Adrenal gland (tissue), 19 donors: ENCODE measurements at places on chromosomes 5 and 9.

GRCh38 chr5:134911285-134912206 is 6.6 kb downstream of the PCBD2 start:
- peak; percentile 48 for DNase-seq

DNA sequence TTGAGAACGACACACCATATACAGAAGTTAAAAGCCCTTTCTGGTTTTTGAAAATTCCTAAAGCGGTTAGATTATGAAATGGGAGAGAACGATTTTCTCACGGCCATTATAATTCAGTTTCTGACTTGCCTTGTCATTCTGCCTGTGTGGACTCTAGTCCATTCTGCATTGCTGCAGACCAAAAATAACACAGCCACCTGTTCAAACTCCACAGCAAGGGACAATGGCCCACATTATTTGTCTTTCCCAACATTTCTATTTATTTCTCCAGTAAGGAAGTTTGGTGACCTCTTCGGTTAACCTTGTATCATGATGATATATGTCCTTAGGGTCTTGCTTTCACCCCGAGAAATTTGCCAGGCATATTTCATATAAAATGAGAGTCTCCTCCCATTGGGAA is 497.7 kb downstream of the BRINP1 start:
- DNase-seq: no peak

- DNase-seq: no peak
Observed at GRCh38 chr5:113278976-113279375, 155.8 kb downstream of the TSSK1B start.

DNA sequence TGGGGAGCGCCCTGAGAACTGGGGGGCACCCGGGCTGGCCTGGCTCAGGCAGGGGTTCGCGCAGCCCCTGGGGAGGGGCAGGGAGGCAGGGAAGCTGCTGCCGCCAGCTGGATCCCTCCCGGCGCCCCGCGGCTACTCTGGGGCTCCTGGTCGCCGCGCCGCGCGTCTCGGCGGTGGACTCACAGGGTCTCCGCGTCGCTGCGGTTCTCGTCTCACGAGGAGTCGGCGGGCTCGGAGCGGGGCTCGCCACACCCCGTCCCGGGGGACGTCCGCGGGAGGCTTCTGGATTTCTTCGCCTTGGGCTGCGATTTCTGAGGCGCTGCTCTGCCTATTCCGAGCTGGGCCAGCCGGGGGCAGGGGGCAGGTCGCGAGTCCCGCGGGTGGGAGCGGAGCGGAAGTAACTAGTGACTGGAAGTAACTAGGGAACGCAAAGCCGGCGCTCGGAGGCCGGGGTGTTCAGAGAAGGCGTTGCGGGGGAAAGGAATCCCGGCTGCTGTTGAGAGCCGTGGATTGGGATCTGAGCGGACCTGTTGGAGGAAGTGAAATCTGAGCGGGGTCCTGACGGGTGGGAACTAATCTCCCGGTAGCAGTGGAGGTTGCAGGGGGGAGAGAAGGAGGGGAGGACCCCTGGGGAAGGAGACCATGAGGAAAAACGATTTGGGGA is 511 bp downstream of the CYSTM1 start:
- peak; percentile 80 for DNase-seq

DNA sequence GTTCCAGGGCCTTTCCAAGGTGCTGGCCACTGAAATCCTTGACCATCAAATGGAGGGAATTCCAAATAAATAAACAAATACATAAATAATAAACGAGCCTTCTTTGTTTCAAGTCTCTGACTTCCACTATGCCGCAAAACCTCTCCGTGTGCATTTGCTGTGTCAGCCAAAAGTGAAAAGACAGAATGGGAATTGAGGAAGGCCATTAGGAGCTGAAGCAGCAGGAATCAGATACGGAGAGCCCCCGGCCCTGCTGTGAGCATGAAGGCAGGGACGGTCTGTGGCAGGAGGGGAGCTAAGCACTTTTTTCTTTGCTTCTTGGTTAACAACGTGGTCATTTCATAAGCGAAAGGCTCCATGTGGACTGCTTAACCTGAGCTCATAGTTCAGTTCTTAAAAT is 26.1 kb downstream of the PLPPR1 start:
- no peak for DNase-seq

- DNase-seq: no peak
Observed at GRCh38 chr9:87275047-87275725, 222.5 kb upstream of the DAPK1 start.

- no peak for DNase-seq
Observed at GRCh38 chr9:95101326-95101725, 216.2 kb downstream of the FANCC start.

GRCh38 chr5:173556142-173557028 is 60.1 kb downstream of the BOD1 start:
- DNase-seq: no peak

- no peak for DNase-seq
Observed at GRCh38 chr5:92749943-92750342, 831.1 kb downstream of the NR2F1-AS1 start.

GRCh38 chr5:50968356-50969149 is 302.1 kb downstream of the PARP8 start:
- DNase-seq: no peak

DNA sequence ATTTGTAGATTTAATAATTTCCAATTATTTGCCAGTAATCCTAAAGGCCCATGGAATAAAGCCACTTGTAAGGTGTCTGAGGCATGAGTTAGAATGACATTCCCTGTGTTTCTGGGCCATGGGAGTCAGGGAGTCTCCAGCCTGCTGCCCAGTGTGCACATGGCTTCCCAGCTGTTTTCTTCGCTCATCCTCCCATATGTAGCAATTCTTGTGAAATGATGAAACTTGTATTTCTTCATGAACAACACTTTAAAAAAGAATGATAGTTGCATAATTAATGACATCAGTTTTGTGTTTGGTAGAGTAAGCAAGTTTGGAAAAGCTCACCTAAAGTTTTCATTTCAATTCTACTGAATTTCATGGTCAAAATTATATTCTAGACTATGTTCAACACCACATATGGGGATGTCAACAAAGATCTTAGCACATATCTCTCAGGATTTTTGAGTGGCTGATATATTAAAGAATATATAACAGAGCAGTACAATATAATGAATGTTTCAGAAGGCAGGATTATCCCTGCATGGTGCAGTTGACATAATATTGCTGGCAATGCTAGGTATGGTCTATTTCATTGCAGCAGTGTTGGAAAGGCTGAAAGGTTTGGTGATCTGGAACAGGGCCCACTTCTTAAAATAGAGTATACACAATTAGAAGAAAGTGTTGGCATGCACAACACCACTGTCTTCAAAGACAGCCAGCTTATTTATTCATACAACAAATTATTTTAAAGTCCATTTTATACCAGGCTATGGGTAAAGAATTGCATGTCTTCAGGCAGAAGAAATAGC is 44.7 kb downstream of the GRIN3A start:
- DNase-seq: no peak

DNA sequence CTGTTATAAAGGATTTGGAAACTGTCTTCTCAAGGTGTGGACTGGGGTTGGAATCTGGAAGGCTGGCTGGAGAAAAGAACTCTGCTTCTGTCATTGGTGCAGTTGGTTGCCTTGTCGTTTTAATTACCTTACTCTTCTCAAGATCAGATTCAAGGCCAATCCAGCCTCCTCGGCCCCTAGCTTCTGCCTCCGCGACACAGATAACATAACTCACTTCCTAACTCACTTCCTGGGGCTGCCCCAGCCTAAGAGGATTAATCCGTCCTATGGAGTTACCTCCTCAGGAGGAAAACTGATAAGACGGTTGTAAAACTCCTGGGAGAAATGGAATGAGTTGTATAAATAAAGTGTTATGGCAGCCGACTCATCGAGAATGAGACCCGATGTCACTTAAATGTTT is 389.1 kb upstream of the WWC1 start:
- no peak for DNase-seq

DNA sequence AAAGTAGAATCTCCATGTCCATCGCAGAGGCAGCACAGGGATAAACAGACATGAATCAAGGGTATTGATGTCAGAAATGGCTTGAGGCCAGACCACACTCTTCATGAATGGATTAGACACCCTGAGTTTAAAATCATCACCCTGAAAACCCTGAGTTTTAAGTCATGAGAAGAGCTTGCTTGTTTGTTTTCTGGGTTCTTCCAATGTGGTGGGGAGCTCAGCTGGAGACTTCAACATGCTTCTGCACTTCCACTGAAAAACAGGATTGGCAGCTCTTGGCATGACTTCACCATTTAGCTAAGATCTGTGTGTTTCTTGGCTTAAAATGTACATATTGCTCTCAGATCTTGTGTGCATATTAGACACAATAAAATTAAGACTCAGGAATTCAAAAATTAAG is 9.8 kb downstream of the GCNT4 start:
- no peak for DNase-seq

- no peak for DNase-seq
Observed at GRCh38 chr9:13263511-13263910, 16.0 kb downstream of the MPDZ start.

DNA sequence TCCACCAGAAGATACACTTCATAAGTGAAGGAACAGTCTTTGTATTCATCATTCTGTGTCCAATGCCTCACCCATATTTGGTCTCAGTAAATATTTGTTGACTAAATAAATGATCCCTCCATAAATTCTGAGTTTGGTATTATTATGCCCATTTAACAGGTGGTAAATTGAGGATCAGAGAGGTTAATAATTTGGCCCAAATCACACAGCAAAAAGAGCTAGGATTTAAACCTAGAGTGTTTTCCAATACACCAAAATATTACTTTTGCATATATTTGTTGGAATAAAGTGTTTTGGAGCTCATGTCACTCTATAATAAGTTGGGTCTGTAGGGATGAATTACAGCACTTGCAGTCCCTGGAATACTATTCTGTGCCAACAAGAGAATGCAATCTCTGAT is 470.3 kb downstream of the ARHGEF28 start:
- DNase-seq: no peak

DNA sequence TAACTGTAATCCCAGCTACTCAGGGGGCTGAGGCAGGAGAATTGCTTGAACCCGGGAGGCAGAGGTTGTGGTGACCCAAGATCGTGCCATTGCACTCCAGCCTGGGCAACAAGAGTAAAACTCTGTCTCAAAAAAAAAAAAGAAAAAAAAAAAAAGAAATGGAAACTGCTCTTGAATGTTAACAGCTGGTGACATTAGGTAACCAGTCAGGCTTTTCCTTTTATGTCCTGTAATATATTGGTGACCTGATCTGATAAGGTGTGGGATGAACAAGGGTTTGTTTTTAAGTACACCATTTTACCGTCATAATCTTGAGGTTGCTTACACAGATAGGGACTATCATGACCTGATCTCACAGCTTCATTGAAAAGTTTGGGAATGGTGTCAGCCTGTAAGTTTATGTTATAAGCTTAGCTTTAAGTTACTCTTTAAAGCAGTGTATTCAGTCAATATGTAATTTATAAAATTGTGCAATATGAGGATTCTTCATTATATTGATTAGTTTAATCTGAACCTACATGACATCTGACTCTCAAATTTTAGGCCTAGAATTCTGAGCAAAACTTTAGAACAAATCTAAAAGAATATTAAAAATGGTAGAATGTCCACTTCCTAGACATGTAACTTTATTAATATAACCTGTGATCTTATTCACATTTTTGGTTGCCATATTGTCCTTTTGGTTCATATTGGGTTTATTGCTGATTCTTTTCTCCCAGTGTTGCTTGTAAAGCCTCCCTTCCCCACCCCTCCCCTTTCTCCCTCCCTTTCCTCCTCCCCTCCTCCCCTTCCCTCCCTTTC is 41.4 kb downstream of the RAI14 start:
- no peak for DNase-seq

DNA sequence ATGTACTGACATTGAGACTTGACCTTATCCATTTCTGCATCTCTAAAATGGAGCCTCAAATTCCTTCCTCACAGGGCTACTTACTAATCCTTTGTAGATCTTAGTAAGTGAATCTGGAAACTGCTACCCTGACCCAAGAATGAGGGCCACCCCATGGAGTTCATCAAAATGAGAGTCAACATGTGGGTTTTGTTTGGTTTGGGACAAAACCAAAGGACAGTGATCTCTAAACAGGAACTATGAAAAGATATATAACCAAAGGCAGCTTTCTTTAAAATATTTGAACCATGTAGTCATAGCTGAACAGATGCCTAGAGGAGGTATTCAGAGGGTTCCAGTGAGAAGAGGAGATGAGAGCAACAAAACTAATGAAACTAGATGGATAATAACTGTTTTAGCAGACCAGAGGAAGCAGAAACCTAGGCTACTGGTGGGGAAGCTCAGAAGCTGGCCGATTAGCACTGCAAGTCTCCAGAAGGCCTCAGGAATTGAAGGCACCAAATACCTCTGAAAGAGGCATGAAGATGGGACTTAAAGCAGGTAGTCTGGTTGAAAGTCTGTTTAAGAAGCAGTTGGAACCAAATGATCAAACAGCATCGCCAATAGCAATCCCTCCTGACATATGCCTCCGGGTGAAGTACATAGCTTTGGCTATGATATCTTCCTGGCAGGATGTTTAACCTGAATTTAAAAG is 45.8 kb downstream of the THOC3 start:
- no peak for DNase-seq

- no peak for DNase-seq
Observed at GRCh38 chr5:142782976-142783530, 12.9 kb downstream of the ARHGAP26 start.

DNA sequence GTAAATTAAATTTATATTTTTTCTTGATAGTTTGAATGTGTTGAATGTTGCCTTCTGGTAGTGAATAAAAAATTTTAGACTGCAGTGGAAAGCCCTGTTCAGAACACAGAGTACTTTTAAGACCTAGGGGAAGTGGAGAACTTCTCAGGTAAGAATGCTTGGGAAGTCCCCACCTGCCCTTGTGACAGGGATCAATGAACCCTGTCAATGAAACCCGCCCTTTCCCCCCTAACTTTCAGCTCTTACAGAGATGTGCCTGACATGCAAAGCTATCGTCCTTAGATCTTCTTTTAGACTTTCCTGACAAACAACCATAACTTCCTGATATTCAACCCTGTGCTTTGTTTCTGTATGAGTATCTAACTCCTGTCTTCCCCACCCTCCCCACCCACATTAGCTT is 562.7 kb downstream of the TLE4 start:
- DNase-seq: no peak

GRCh38 chr5:39906146-39906545 is 481.4 kb upstream of the DAB2 start:
- no peak for DNase-seq

GRCh38 chr9:118129541-118129940 is 425.3 kb downstream of the TLR4 start:
- DNase-seq: no peak

DNA sequence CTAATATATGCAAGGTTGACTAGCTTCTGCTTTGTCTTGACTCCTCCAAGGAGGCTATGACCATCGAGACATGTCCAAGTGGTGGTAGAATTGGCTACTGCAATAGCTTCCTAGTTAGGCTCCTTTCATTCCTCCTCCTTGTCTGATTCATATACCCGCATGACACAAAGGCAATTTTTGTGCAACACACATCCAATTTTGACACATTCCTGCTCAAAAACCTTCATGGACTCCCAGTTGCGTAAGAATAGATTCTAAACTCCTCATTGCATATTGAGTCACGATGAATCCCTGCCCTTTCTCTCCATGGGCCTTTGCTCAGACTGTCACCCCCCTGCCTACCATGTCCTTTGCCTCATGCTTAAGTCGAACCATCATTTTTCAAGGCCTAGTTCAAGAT is 344.5 kb downstream of the ACTL7B start:
- no peak for DNase-seq
